ENCODE measurements at places on chromosomes 1 and 21.

DNA sequence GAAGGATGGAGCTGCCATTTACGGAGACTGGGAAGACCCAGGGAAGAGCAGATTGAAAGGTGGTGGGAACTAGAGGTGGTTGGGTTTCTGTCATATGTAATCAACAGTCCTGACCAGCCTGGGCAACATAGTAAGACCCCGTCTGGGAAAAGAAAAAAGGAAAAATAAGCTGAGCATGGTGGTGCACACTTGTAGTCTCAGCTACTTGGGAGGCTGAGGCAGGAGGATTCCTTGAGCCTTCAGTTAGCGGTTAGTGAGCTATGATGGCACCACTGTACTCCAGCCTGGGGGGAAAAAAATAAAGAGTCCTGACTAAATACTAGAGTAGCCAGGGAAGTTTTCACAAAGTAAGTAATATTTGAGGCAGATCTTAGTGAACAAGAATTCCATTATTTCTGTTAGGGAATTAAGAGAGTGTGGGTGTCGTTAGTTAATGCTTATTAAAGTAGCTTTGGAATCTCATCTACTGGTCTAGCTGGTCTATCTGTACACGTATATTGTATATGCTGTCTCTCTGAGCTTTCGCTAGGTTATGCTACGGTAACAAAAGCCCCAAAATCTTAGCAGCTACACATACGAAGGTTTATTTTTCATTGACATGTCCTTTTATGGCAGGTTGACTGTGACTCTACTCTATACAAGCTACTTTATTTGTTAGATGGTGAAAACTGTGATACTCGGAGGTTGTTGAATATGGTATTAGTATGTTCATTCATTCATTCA is 4.4 kb downstream of the NBPF1 start:
- no peak for DNase-seq

GRCh38 chr1:246258250-246258649 is 248.8 kb downstream of the SMYD3 start:
- DNase-seq, result no peak

GRCh38 chr1:230218667-230219066 is 151.6 kb downstream of the GALNT2 start:
- no peak for DNase-seq

DNA sequence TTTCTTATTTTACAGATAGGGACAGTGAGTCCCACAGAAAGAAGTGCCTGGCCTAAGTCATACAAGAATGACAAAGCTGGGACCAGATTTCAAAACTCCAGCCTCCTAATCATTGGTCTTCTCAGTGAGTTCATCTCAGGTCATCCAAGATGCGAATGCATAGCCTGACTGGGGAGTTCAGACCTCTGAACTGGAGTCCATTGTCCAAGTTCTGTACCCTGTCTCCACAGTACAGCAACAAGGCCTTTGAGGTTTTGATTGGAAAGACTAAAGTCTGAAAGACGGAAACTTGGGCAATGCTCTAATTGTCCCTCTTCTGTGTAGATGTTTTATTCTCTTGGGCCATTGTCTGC is 62.0 kb downstream of the TNN start:
- DNase-seq, result no peak

GRCh38 chr1:19416921-19417470 is 68.3 kb downstream of the CAPZB start:
- DNase-seq, result no peak

DNA sequence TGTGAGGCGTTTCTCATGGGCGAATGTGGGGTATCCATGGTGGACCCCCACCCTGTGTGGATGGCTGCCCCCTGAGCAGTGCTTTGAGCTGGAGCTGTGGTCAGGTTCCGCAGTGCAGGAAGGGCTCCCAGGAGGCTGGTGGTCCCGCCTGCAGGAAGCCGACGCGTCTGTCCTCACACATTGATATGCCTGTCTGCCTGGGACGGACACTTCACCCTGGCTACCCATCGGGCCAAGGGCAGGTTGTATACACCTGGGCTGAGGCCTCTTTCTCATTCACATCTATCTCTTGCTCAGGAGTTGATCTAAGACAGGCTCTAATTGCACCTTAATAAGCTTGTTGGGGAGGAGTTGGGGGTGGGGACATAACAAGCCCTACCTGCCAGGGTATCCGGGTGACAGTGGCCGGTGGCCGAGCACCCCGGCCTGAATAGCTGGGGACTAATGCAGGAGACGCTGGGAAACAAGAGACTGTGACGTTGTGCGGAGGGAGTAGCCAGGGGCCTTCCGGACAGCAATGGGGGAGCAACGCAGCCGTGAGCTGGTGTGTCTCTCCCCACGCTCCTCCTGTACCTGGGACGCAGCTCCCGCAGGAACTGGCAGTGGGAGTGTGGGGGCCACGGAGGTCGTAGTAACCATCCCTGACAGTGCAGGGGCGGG is 21.7 kb downstream of the PDXK start:
- peak; percentile 89 for DNase-seq

DNA sequence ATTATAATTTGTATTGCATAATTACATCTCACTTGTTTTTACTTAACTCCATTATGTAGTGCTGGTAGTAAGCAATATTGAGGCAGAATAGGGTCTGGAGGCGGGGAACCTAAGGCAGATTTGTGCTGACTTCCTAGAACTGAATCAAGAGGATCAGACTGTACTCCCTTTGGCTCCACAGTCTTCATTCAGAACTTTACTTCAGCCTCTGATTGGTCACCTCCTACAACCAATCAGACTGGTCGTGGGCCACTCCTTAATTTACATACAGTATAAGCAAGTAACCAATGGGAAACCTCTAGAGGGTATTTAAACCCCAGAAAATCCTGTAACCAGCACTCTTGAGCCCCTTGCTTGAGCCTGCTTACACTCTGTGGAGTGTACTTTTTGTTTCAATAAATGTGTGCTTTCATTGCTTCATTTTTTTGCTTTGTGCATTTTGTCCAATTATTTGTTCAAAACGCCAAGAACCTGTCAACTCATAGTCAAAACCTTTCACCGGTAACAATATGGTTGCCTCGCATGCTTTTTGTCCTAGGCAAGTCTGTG is 31.6 kb downstream of the ZBTB8OS start:
- no peak for DNase-seq

DNA sequence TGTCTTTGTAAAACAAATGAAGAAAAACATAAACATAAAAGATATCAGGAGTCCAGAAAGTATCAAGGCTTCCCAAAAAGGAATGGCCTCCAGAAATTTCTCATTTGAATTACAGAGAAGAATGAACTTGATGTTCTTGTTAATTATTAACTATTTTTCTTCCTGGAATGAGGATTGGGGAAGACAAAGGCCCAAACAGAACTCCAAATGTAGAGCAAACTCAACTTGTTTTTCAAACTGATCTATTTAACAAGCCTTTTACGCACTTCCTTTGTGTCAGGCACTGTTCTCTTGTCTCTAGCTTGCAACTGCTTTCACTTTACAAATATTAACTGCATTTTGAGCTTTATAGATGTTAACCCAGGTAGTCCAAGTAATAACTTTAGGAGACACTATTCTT is 45.5 kb downstream of the LAMC2 start:
- DNase-seq, result no peak

DNA sequence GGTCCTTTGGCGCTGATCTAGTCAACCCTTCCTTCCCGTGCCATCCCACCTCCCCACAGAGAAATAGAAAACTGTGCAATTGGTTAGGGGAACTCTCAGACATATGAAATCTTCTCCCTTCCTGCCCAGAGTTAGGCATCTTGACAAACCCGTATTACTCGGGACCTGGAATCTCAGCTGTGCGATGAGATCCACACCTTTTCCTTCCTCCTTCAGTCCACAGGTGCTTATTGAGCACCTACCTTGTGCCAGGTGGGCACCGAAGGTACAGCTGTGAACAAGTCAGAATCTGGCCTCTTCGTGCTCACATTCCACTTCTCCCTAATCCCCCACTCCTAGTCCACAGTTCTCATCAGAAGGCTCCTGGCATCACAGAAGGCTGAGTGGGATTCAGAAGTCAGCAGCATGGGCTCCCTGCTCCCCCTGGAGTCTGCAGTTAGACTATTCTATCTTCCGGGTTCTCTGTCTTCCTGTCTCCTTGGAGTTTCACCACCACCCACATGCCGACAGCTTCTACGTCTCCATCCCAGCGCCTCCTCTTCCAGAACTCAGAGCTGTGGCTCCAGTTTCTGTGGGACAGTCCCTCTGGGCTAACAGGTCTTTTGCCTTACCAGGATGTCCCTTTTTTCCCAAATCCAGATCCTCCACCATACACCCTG is 23.0 kb downstream of the KNCN start:
- no peak for DNase-seq

DNA sequence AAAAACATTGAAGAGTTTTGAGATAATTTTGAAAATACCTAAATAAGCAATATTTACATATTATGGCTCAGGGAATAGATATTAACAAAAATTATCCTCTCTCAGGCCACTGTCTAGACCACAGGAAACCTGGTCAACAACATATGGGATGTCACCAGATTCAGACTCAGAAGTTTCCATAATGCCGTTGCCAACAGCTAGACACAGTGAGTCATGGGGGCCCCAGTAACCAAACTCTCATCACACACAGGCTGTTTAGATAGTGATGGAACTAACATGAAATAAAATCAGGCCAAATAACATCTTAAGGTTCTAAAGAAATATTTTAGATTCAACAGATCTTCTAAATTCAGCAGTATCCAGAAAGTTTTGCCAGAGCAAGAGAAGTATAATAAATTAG is 681.7 kb upstream of the ADAMTS5 start:
- peak; percentile 97 for DNase-seq

- DNase-seq, result no peak
Measured at GRCh38 chr1:108072776-108073175, 107.8 kb upstream of the VAV3 start.

DNA sequence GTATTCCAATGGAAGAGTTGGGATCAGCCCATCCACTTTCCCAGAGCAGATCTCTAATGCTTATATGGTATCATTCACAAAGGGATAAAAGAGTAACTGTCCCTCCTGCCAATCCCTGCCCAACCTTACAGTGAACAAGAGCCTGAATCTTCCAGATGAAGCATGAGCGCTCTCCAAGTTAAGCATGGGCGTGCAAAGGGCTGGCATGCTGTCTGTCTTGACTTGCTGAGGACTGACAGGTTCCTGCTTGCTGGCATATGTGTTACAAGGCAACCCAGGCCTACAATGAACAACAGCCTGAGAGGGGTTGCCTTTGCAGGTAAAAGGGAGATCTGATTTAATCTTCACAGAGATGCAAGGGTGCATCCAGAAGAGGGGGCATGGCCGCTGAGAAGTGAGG is 155.6 kb upstream of the SOD1 start:
- no peak for DNase-seq

- DNase-seq, result no peak
Measured at GRCh38 chr1:88003255-88003654, 674.6 kb downstream of the LMO4 start.

DNA sequence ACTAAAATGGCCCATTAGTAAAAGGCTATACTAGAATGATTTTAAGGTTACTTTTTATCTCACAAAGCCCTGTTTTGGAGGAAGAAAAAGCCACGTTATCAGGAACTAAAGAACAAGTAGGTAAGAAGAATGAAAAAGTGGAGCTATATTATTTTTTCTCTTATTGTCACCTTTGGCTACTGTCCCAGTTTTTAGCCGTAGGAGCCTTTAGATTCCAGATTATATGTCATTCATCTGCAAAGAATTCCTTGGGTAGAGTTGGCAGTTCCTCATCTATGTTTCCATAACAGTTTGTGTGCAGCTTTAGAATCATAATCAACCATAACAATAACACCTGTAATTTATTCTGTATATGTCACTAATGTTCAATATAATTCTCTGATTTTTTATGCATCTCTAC is 83.8 kb downstream of the TPR start:
- DNase-seq, result no peak

- DNase-seq, result peak; percentile 24
Measured at GRCh38 chr1:12121212-12122003, 45.4 kb upstream of the TNFRSF1B start.

DNA sequence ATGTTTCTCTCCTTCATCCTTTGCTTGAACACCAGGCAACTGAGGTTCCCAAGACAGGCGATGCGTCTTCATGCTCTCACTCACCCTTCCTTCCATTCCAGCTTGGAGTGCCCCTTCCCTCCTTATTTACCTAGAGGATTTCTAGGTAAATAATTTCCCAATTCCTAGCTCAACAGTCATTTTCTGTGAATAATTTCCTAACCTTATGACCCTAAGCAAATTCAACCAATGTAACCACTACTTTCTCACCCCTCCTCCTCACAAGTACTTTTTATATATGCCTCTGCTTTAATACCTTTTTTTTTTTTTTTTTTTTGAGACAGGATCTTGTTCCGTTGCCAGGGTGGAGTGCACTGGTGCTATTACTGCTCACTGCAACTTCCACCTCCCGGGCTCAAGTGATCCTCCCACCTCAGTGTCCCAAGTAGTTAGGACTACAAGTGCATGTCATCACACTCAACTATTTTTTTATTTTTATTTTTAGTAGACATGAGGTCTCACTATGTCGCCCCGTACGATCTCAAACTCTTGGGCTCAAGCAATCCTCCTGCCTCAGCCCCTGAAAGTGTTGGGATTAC is 86.7 kb downstream of the USP24 start:
- DNase-seq, result no peak

- DNase-seq, result no peak
Measured at GRCh38 chr1:8211251-8211882, 106.5 kb upstream of the SLC45A1 start.

DNA sequence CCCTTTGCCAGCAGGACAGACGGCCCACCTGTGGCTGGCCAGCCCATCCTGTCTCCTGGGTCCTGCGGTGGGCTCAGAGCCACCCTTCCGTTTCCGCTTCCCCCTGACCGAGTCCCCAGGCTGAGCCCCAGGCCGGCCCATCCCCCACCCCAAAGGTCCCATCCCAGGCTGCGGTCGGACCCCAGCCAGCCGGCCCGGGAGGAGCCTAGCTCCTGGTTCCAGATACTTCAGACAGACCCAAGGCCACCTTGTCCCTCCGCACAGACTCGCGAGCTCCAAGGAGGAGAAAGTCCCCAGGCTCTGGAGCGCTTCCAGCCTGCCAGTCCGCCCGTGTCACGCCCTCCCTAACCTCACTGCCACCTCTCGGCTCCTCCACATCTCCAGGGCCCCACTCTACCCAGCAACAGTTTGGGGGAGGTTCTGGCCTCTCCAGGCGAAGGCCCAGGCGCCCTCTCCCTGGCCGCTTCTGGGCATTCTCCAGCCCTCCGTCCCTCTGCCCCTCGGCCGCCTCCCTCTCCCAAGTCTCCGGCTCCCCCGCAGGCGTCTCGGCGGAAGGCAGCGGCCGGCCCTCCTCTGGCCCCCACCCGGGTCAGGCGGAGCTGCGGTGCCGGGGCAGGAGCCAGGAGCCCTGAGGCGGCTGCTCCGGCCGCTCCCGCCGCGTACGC is 835 bp downstream of the LRRN2 start:
- peak; percentile 18 for DNase-seq

DNA sequence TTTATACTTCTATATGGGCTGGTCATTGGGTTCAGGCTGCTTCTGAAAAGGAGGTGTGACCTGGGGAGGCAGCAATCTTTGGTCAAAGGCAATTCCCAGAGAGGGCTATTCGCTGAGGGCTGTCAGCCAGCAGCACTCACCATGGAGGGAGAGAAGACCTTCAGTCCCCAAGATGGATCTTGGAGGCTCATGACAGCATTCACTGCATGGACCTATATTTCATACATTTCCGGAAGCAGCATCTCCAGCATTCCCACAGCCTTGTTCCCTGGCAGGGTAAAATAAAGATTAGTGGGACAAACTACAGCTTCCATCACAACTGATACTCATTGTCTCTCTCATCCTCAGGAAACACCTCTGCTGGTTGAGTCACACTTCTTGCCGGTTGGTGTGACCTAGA is 146.6 kb downstream of the CNIH3 start:
- DNase-seq, result no peak

GRCh38 chr1:148357037-148357436 is 126.1 kb downstream of the PPIAL4G start:
- DNase-seq, result no peak

- peak; percentile 94 for DNase-seq
Measured at GRCh38 chr21:31282095-31282709, 61.9 kb downstream of the TIAM1 start.

Measured in mesenchymal stem cell (in vitro differentiated cells and primary cell).